ENCODE measurements at places on chromosomes 7 and 10.

DNA sequence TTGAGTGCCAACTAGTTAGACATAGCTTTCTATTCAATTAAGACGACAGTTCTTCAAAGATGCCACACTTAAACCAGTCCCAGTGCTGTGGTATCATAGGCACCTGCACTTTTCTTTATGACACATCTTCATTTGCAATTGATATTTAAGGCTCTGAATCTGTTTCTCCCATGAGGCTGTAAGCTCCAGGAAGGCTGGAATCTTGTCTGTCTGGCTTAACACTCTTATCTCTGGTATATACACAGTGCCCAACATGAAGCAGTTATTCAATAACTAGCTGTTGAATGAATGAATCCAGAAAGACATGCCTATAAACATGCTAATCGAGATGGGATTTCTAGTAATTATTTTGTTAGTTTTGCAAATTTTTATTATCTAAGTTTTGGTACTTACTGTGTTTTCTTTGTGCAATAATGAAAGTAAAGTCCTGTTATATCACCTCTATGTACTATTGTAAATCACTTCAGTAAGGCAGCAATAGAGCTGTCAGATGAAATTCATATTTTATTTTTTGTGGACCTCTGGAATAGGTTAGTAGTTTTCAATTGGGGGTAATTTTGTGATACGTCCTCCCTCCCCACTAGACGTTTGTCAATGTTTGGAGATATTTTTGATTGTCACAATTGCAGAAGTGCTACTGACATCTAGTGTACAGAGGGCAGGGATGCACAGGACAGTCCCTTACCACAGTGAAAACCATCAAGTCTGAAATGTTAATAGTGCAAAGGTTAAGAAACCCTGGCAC, 51.3 kb upstream of the STEAP4 start:
- no peak for DNase-seq

DNA sequence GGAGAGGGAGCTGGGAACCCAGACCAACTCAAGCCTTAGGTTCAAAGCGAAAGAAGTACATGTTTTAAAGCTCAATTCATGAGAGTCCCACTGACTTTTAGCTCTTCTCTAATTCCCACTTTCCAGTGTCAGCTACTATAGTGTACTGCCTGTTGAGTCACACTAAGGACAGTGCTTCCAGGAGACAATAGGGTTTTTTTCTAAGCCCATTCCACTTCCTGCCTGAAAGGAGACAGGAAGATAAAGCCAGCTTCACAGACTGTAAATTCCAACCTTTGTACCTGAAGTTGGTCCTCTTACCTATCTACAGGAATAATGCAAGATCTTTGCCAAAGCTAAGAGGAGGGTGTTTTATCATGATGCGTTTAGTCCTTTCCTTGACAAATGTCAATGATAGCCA, 4.4 kb downstream of the MSRB2 start:
- DNase-seq = no peak

- DNase-seq = no peak
These were observed 40.0 kb downstream of the GARS1 start for GRCh38 chr7:30634634-30635201.

DNA sequence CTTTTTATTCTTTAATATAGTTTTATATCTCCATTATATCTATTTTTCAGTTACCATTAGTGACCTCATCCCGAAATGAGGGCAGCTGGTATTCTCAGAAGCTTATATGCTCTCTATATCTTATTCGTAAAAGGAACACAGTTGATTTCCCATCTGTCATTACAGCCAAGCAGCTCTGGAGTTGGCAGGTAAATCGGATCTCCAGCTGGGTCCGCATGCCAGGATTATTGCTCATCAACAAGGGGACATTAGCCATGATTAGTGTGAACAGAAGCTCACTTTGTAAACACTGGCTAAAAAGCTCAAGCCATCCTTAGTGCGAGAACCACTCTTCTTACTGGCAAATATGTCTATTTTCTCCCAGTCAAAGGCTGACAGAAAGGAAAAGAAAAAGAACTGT, 180.3 kb downstream of the NPSR1 start:
- DNase-seq = no peak

GRCh38 chr10:75956624-75957023, 525.2 kb downstream of the LRMDA start:
- peak; percentile 4 for DNase-seq

DNA sequence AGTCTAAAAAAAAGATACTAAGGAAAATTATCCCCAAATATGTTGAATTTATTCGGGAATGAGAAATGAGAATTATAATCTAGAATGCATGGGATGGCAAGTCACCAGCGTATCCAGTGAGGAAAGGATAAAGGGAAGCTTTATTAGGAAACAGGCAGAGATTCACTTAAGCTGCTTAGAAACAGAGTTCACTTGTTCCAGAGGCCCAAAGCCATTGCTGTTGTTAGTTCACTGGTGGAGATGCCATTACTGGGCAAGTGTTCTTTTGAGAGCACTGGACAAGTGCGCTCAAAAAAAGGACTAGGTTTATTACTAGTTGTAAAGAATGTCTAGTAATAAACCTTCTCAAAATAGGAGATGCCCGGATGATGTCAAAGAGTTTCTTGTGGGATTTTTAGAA, 51.2 kb downstream of the MICU1 start:
- no peak for DNase-seq

DNA sequence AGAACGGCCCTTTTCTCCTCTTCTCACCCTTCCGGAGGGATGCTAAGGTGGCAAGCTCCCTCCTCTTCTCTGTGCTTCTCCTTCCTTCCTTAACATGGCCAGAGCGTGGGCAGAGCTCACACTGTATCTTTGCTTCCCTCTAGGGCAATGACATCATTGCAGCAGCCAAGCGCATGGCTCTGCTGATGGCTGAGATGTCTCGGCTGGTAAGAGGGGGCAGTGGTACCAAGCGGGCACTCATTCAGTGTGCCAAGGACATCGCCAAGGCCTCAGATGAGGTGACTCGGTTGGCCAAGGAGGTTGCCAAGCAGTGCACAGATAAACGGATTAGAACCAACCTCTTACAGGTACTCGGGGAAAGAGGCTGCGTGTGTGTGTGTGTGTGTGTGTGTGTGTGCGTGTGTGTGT, 36.6 kb downstream of the AP3M1 start:
- DNase-seq = no peak

- DNase-seq = no peak
These were observed 49.1 kb downstream of the TCF7L2 start for GRCh38 chr10:112999102-112999501.

DNA sequence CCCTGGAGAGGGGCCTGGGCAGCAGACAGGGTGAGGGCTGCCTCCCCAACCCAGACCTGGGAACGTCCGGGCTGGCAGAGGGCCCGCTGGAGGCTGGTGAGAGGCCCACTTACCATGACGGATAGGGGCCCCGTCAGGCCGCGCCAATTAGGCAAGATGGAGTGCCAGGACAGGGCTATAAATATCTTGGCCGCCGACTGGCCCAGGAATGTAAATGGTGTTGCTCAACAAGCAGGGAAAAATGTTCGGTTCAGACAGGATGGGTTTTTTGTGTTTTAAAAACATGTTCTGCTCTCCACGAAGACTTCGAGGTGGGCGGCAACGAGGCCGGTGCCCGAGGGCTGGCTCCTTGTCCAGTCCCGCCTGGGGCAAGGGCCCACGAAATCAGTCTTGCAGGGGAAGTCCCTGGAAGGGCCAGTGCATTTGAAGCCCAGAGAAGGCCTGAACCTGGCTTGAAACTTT, 35.8 kb upstream of the ELN start:
- no peak for DNase-seq

DNA sequence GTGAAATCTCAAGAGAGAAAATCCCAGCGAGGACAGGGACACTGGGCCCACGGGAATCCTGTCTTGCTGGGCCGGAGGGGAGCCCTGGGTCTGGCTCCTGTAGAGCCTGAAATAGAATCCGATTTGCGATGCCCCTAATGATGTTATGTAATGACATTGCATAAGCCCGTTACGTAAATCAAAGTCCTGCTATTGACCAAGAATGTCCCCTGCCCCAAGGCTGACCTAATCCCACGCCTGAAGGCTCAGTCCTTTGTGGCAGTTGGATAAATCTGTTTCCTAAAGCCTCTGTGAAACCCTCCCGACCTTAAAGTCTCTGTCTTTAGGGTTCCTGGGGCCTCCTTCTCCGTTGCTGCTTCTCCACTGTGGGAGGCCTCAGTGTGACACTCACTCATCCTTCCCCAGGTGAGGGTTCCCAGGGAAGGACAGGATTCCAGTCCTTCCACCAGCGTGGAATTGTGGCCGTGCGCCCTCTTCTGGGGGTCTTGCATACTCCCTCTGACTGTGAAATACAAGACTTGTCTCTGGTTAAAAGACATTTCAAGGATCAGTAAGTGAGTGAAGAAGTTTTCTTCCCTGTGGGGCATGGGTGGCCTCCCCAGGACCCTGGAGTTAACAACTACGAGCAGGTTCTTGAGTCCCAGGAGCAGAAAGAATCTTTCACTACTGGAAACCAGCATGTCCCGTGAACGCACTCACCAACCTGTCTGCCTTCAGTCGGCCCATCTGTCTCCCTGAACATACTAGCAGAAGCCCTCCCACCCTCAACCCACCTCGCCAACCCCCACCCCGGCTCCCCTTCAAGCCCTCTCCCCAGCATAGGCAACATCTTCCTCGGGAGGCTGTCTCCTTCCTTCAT, 19.8 kb downstream of the ZNF467 start:
- peak; percentile 36 for DNase-seq

DNA sequence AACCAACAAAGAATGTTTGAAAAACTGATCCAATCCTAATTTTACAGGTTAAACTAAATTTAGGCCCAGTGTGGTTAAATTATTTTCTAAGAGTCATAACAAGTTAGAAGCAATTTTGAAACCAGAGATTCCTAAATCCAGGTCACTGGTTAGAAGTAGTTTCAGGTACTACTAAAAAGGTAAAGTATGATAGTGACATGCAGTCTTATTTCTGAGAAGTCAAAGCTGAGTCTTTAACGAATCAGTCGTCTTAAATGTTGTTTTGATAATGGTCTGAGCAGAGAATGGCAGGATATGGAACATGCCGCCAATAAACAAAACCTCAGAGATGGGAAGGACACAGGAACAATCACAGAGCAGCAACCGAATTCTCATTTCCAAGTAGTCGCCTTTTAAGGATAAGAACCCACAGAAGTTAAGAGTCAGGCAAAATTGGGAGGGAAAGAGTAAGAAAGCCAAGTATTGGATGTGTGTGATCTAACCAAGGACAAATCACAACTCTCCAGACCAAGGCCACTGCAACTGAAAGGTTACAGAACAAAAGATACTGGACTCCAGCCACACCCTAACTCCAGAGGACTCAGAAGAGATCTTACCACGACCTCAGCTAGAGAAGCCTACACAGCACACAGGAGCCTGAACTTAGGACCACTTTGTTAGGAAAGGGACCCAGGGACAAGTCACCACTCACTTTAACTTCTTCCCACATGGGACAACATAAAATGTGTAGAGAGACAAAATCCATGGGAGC, 19.7 kb downstream of the TMEM243 start:
- no peak for DNase-seq

GRCh38 chr10:1290071-1290471, 233.9 kb downstream of the WDR37 start:
- DNase-seq = no peak

- no peak for DNase-seq
These were observed 252.6 kb upstream of the IGFBP3 start for GRCh38 chr7:46173476-46174195.

GRCh38 chr7:115068220-115068619, 146.3 kb downstream of the MDFIC start:
- DNase-seq = no peak

DNA sequence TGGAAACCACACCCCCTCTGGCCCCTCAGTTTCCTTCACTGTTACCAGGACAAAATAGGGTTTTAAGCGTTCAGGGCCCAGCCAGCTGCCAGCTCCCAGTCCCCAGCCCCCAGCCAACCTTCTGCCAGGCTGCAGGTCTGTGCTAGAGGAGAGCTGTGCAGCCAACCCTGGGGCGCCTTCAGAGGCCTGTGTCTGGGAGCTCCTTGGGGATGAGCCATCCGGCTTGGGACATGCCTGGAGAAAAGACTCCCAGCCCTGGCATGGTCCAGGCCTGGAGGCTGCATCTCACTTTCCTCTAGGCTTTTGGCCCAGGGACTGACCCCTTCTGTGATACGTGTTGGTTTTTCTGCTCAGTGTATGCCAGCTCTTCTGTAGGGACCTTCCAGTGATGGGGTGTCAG, 487.6 kb upstream of the MGMT start:
- DNase-seq = no peak
